ENCODE measurements at places on chromosomes 2 and 18.

DNA sequence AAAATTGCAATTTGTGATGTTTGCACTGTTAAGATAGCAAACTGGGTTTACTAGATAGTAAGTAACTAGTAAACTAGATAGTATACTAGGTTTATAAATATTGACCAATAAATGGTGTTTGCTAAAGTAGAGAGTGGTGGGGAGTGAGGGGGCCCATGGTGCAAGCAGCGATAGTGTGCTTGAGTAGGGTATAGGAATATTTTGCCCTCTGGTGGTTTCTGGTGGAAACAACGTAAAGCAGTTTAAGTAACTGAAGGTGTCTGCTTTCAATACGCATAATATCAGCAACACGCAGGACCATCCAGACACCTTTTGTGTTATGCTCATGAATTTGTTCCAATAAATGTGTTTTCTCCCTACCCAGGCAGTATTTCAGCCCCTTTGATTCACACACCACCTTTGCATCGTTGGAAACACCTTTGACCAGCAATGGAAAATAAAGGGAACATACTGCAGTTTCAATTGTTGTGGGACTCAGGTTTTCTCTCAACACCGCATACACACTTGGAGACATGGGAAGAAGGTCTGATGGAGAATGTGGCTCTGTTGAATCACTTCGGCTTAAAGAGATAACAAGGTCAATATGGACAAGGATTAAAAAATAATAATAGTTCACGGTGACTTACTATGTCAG, 16.7 kb upstream of the STAT1 start:
- DNase-seq = no peak

GRCh38 chr2:3094999-3095958, 282.3 kb downstream of the EIPR1 start:
- no peak for DNase-seq

DNA sequence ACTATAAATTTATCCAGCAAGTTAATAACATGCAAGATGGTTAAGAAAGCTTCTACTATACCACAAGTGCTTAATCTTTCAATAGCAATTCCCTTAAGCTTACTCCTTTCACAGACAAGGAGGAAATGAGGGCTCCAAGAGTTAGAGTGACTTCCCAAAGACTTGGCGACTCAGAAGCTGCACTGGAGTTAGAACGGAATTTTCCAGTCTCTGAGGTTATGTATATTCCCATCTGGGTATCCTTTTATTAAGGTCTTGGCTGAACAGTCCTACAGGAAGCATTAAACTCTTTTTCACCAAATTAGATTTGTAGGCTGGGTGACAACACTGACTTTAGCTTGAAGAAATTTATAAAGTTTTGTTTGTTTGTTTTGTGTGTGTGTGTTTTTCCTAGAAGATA, 256.9 kb upstream of the DPP10 start:
- no peak for DNase-seq

DNA sequence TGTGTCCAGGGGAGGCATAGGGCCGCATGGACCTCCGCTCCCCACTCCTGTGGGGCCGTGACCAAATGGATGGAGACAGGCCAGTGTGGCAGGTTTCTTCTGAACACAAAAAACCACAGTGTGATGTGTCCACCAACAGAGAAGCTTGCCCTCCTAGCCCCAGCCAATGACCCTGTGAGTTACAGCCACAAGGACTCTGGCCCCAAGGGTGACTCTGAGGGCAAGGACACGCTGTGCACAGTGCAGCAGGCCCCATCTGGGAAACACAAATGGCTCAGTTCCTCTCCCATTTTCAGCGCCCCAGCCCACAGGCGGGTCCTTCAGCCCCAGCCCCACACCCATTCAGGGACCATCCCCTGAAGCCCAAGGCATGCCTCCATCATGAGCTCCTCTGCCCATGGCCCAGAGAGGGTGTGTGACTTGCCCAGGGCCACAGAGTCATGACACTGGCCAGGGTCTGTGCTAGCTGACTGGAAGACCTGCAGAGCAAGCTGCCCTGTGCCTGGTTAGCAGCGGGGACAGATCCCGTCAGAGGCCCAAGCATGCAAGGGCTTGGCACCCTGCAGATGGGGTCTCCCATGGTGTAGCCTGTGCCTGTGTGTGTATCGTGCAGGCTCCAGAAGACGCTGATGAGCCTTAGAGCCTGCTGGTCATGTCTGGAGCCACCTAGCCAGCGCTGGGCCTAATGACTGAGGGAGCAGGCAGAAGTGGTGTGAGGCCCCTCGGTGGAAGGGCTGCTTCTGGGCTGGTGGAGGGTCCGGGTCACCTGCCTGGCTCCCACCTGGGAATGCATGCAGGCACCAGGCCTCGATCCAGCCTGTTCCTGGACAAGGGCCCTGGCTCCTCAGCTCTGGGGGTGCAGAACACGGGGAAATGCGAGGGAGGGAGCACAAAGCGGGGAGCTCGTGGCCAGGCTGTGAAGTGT, 47.7 kb downstream of the HS6ST1 start:
- no peak for DNase-seq

DNA sequence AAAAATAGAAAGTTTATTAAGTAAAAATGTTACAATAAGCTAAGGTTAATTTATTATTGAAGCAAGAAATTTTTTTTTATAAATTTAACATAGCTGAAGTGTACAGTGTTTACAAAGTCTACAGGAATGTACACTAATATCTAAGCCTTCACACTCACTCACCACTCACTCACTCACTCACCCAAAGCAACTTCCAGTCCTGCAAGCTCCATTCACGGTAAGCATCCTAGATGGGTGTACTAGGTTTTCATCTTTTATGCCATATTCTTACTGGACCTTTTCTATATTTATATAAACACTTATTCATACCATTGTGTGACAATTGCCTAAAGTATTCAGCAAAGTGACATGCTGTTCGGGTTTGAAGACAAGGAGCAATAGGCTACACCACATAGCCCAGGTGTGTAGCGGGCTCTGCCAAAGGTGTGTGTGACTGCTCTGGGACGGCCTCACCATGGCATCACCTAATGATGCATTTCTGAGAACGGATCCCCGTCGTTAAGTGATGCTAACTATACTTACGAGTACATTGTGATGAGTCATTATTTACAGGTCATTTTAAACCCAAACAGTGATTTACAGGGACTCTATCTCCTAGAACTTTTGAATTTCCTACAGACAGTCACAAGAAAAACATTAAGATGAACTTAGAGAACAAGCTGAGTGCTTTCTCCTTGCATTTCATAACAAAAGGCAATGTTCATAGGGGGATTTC, 76.3 kb upstream of the ID2 start:
- no peak for DNase-seq

GRCh38 chr2:63301481-63301880, 250.9 kb downstream of the OTX1 start:
- no peak for DNase-seq

DNA sequence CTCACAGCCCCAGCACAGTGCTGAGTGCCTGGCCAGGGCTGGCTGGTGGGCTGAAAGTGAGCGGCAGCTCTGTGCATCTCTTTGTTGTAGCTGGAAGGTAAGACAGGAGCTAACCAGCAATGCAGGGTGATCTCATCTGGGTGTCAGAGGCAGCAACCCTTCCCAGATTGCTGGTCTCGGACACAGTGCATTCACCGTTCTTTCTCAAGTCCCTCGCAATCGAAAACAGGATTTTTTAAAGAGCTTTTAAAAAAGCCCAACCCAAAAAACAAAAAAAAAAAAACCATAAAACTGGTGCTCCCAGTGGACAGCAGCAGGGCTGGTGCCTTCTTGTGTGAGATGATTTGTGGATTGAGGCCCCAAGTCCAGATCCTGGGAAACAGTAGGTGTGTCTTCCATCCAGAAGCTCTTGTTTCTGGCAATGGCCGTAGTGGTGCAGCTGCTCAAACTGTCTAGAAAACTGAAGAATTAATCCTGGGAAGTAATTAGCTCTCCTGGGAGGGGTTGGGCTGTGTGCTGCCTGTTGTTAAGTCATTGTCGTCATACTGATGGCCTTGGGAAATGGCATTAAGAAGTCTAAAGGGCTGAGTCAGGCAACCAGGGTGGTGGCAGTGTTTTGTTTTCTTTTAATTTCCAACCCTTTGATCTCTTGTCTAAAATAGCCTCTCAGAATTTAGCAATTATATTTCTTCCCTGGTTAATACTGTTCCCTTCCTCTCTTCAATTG, 156.7 kb downstream of the KLHL29 start:
- DNase-seq = no peak

- no peak for DNase-seq
These were observed 361.0 kb upstream of the TMEFF2 start for GRCh38 chr2:192555740-192556139.

DNA sequence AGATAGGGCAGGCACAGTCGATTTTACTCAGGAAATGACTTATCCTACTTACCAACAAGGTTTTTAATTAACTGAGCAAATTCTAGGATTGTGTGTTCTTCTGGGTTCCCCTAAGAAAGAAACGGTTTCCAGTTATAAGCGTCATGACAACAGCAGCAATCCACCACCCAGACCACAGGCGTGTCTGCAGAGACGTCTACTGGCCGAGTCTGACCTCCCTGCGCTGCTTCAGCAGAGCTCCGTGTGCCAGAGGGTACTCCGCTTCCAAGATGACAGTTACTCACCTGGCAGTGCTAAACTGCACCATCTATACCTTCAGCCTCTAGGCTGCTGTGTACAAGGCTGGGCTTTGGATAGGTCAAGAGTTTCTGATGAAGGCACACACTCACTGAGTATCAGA, 95.4 kb downstream of the UXS1 start:
- no peak for DNase-seq

- no peak for DNase-seq
These were observed 71.1 kb upstream of the TFCP2L1 start for GRCh38 chr2:121356058-121356640.

DNA sequence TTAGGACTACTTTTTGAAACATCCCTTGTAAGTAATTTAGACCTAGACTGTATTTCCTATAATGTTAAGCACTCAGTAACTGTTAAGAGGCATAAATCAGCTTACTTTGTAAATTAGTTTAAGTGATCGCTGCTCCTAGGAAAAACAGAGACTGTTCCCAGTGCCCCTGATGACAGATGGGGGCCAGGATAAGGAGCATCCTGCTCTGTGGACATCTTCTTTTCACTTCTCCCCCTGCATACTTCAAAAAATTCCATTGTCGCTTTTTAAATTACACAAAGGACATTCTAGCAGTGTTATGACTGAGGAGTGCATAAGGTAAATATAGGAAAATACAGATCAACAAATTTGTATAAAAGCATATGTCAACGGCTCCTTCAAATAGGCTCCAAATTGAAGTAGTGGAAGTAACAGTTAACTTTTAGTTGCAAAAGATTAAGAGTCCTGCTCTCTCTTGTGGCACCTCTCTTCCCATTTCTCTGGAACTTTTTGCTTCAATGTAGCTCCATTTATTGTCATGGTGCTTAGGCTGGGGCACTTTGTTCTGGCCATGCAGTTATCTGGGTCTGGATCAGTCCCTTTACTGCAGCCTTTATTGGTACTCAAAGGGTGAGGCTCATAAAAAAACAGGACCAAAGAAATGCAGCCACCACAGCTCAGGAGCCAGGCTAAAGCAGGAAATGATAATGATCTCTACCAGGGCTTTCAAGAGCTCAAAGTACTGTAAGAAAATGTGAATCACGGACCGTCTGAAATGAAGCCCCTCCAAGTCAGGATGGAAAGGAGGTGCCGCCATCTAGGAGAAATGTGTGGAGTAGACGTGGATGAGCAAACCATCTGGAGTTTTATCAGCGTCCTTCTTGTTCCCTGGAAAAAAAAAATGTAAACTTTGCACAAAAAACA, 162.1 kb upstream of the ZNF516 start:
- no peak for DNase-seq

- DNase-seq = peak; percentile 75
These were observed 90.6 kb upstream of the TAF1B start for GRCh38 chr2:9752441-9753275.

DNA sequence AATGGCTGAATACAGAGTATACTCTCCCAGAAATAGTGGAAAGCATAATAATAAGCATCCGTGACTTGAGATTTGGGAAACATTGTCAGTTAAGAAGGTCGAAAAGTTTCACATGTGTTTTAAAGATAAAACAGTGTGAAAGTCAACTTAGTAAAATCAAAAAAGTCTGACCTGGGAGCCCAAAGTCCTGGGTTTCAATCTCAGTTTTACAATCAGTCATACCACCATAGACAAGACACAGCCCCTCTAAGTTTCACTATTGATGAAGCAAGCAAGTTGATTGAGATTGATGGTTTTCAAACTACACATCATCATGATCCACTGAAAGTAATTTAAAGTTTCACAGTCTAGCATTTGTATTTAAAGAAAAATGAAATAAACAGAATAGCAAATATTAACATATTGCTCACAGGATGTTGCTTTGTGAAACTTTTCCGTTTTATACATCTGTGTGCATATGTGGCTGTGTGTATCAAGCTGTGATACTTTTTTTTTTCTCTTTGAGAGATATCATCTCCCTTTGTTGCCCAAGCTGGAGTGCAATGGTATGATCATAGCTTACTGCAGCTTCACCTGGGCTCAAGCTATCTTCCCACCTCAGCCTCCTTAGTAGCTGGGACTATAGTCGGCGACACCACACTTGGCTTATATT, 71.1 kb downstream of the PIK3C3 start:
- DNase-seq = no peak

DNA sequence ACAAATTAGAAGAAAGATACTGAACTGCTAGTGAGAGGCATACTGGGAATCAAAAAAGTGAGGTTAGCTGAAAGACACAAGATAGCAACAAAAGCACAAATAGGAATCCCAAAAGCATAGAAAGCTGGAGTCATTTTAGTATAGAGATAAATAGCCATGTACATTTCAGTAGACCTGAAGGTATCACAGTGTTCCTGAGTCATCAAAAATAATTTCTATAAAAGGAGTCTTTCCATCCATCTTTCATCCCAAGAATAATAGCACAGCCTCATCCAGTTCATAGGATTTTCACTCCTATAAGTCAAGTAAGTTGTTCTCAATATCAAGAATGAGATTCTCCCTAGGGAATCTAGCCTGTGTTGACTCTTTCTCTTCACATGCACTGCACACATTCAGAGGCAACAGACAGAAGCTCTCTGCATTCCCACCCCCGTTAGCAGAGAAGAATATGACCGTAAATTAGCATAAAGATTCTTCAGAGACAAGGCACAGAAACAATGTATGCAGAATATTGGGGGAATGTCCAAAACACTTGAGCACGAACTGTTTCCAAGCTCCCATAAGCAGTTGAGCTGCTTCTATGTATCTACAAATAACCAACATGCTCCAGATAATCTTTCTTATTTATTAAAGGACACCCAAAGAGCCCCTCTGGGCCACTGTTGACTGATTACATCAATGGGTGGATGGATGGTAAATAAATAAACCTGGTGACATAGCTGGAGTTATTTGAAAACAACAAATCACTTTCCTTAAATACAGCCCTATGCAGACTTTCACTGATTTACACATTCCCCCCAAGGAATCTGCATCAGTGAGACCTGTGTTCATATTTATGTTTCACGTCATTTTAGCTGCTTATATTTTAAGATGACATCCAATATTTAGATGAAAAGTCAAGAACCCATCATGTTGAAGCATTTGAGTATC, 174.5 kb upstream of the PKDCC start:
- DNase-seq = no peak

- DNase-seq = no peak
These were observed 120.9 kb upstream of the PKDCC start for GRCh38 chr2:41926614-41927580.

GRCh38 chr18:40917056-40917455, 1038.0 kb upstream of the PIK3C3 start:
- no peak for DNase-seq

- DNase-seq = no peak
These were observed 652 bp downstream of the NEU4 start for GRCh38 chr2:241809383-241810306.

- DNase-seq = no peak
These were observed 191.7 kb upstream of the NDUFV2 start for GRCh38 chr18:8910843-8911242.

GRCh38 chr2:175525975-175526374, 344.5 kb upstream of the ATP5MC3 start:
- DNase-seq = no peak
